HT1080 (cell line): ENCODE measurements at places on chromosomes 11 and 22. TPM values are rescaled to one million over a fixed set of nuclear protein-coding genes. Genes with fewer than 3 reads are reported as not detected.

PSMC3 gene
- total RNA-seq = 222 and 245 TPM in 2 replicates

DMC1 gene
- total RNA-seq = 0.03 TPM in 1 of 2 replicates, not detected in the other

BIK gene
- total RNA-seq = 0.14 and 0.50 TPM in 2 replicates

FAM83F gene
- 0.03 TPM in 2 replicates for total RNA-seq

UPK3A gene
- total RNA-seq = not detected in 2 replicates

P4HA3 gene
- total RNA-seq = 0.74 and 1.1 TPM in 2 replicates

OR2AG1 gene
- not detected in 2 replicates for total RNA-seq

ANO5 gene
- total RNA-seq = 0.06 and 0.07 TPM in 2 replicates

OVOL1 gene
- not detected in 2 replicates for total RNA-seq

ALKBH3 gene
- total RNA-seq = 39.2 and 43.6 TPM in 2 replicates

INS gene
- not detected in 2 replicates for total RNA-seq

ABCG4 gene
- not detected in 2 replicates for total RNA-seq

GRCh38 chr11:60952742-60953170, 780 bp upstream of the SLC15A3 start:
- no peak for DNase-seq

DNA sequence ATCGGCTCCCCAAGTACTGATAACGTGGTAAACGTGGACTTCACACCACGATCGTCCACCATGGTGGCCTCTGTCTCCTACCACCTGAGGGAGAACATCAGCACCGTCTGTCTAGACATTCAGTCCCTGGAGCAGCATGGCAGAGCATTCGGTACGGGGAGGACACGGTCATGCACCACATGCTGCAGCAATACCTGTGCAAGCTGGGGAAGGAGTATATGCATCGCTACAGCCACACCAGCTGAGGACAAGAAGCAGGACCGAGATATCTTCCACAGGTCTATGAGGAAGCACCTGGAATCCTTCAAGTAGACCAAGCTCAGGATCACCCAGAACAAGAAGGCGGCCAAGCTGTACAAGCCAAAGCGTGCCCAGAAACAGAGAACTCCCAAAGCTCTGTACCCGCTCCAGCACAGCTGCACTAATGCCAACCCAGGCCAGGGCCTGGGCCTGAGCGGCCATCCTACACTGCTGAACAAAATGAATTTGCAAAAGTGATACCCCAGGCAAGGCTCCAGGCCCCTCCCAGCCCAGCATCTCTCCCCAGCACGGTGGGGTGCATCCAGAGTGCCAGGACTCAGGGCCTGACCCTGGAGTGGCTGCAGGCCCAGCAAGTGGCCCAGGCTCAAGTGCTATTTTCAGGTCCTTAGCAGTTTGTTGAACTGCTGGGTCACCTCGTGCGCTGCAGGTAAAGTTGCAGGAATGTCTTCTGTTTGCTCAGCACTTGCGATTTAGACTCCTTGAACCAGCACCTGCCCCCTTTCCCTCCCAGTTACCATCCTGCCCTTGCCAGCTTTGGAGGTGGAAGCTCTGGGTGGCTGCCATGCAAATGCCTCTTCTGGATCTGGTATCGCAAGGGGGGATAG, 119.3 kb upstream of the SERPIND1 start:
- DNase-seq = no peak

- no peak for DNase-seq
Observed at GRCh38 chr11:119743006-119743405, 14.0 kb upstream of the NECTIN1 start.

GRCh38 chr11:72958791-72959190, 144.6 kb downstream of the ATG16L2 start:
- peak; percentile 7 for DNase-seq

DNA sequence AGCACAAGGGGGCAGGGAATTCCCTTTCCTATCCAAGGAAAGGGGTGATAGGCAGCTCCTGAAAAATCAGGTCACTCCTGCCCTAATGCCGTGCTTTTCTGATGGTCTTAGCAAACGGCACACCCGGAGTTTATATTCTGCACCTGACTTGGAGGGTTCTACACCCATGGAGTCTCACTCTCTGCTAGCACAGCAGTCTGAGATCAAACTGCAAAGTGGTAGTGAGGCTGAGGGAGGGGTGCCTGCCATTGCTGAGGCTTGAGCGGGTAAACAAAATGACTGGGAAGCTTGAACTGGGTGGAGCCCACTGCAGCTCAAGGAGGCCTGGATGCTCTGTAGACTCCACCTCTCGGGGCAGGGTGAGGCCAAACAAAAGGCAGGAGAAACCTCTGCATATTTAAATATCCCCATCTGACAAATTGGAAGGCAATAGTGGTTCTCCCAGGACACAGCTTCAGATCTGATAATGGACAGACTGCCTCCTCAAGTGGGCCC, 194.7 kb downstream of the OR4A47 start:
- DNase-seq = no peak

- no peak for DNase-seq
Observed at GRCh38 chr11:14567064-14567651, 47.0 kb upstream of the PSMA1 start.

DNA sequence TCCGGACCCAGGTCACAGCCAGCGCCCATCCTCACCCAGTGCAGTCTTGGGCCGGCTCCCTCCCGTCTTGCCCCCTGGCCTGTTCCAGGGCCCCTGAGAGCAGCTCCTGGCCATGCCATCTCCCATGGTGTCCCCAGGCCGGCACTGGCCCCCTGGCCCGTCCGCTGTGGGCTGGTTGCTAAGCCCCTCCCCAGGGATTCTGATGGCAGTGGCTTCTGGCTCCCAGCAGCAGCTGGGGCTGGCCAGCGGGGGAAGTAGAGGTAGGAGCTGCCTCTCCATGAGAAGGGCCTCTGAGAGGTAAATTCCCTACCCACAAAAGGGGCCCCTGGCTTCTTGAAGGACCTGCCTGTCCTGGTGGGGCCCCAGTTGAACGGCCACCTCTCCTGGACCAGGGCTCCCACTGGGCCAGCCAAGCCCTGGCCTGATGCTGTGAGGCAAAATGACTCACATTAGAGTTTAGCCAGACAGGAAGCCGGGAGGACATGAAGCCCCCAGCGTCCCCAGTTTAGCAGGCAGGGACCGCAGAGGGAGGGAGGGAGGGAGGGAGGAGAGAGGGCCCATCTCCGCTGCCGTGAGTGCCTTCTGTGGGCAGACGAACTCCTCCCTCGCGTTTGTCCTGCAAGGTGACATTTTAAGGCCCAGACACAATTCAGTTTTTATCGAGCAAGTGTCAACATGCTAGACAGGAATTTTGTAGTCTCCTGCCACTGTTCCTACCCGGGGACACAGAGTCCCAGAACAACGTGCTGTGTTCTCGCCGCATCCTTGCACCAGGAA, 32.9 kb upstream of the GAL start:
- DNase-seq = no peak

DNA sequence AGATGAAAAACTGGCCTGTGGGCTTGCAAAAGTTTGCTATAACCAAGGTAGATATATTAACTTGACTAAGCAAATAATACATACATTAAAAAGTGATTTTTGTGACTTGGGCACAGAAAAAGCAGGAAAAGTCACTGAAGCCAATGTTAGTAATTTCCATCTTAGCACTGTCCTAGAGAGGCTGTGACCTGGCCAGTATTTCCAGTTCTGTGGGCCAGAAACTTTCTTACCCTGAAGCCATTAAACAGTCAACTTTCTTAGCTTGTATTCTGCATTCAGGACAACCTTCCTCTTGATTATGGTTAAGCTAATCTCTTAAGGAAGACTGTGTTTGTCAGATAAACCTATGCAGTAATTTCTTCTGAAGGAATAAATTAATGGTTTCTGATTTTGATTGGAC, 22.3 kb upstream of the SLC36A4 start:
- no peak for DNase-seq

DNA sequence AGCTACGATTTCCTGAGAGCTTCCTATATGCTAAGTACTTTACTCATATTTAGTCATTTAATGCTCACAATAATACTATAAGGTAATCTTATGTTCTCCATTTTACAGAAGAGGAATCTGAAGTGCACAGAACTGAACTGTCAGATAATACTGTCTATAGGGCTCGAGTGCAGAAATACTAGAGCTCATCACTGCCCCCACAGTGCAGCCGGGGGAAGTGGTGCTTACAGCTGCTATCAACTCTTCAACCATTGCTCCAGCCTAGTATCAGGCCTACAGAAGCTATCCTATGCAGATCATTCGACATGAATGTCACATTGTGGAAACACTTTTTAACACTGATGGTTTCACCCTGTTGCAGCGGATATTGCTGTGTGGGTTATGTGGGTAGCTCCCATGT, 929.9 kb downstream of the NTM start:
- DNase-seq = peak; percentile 23

DNA sequence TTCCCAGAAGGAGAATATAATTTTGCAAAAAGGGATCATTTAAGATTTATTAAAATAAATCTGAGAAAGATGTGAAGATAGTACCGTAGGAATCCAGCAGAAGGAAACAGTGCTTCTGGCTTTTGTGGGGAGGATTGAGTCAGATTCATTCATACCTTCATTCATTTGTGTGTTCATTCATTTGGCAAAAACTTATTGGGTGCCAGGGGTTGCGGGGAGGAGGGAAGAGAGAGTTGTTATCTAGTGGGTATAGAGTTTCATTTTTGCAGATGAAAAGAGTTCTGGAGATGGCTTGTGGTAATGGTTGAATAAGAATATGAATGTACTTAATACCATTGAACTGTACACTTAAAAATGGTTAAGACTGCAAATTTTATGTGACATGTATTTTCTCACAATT, 31.1 kb downstream of the BMAL1 start:
- DNase-seq = no peak

- no peak for DNase-seq
Observed at GRCh38 chr11:9230296-9230695, 34.9 kb downstream of the DENND5A start.

GRCh38 chr11:32836946-32837345, 7.2 kb downstream of the PRRG4 start:
- DNase-seq = no peak

GRCh38 chr11:114354076-114354475, 46.2 kb downstream of the C11orf71 start:
- peak; percentile 91 for DNase-seq

- DNase-seq = no peak
Observed at GRCh38 chr11:70740488-70740851, 342.1 kb downstream of the CTTN start.

DNA sequence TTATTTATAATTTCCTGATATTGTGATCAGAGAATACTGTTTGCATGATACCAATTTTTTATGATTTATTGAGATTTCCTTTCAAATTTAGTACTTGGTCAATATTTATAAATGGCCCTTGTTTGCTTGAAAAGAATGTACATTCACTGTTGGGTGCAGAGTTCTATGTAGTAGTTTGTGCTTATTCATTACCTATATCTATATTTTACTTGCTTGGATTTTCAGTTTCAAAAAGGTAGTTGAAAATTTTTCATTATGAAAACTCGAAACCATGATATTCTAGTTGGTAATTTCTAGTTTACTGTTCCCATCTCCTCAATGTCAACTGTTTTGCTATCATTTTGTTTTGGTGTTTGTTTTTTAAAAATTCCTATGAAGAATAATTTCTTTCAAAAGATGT, 155.7 kb downstream of the AASDHPPT start:
- no peak for DNase-seq

DNA sequence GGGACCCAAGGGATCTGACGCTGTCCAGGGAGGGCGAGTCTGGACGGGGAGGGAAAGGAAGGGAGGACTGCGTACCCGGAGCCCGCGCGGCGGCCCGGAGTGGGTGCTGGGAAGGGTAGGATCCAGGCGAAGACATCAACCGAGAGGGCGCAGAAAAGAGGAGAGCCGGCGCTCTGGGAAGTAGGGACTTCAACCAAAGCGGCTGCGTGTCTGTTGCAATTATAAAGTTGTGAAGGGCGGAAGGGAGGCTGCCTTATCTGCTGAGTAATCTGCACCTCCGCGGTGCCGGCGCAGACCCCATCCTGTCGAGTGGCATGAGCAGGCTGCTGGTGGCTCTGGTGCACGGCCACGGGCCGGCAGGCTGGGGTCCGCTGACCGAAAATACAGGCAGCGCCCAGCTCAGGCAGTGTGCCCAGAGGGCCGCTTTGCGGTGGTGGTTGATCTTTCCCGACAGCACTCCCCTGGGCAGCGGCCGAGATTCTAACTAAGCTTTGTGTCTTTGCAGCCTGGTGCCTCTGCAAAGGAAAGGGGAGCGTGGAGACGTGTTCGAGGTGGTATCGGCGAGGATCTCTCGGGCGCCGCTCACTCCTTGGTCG, 978 bp downstream of the C11orf87 start:
- peak; percentile 31 for DNase-seq

- DNase-seq = peak; percentile 92
Observed at GRCh38 chr22:43090130-43090789, 1.1 kb upstream of the TTLL1 start.

- DNase-seq = no peak
Observed at GRCh38 chr11:71542382-71542781, 4.6 kb downstream of the KRTAP5-8 start.

- peak; percentile 11 for DNase-seq
Observed at GRCh38 chr11:21289686-21290085, 620.3 kb downstream of the NELL1 start.

DNA sequence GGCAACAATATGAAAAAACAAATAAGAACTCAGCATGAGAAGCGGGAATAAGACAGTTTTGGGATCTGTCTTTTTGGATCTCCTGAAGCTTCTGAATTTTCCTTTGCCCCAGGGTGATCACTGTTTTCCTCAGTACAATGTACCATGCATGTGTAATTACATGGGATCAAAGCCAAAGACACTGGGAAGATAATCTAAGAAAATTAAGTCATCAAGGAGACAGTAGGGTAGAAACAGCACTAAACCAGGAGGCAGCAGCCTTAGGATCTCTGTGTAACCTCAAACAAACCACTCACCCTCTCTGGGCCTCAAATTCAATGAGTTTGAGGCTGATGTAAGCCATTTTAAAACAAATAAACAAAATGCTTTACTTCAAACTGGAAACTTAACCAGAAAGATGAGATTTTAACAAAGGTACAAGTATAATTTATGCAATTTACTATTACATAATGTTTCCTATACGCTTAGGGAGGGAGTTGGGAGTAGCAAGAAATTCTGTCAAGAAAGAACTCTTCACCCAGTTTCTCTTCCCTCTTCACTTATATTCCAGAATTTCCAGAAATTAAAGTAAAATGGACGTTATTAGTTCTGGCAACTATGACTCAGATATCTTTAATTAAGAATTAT, 77.0 kb downstream of the RAB30 start:
- DNase-seq = no peak

DNA sequence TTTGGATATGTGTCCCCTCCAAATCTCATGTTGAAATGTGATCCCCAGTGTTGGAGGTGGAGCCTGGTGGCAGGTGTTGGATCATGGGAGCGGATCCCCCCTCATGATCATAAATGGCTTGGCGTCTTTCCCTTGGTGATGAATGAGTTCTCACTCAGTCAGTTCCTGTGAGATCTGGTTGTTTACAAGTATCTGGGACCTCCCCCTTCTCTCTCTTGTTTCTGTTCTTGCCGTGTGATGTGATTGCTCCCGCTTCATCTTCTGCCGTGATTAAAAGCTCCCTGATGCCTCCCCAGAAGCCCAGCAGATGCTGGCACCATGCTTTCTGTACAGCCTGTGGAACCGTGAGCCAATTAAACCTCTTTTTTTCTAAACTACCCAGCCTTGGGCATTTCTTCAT, 102.2 kb downstream of the SEZ6L start:
- no peak for DNase-seq

GRCh38 chr11:125494974-125495725, 915 bp downstream of the FEZ1 start:
- no peak for DNase-seq
